Stimulated activated CD4-positive, alpha-beta T cell treated with anti-CD3 and anti-CD28 coated beads, Interleukin-4, amount 100 ng/mL, for 48 hours (primary cell): ENCODE measurements at places on chromosomes 1 and 21.

GRCh38 chr1:218049641-218050040 lies 235.5 kb upstream of the RRP15 start:
- DNase-seq: no peak

DNA sequence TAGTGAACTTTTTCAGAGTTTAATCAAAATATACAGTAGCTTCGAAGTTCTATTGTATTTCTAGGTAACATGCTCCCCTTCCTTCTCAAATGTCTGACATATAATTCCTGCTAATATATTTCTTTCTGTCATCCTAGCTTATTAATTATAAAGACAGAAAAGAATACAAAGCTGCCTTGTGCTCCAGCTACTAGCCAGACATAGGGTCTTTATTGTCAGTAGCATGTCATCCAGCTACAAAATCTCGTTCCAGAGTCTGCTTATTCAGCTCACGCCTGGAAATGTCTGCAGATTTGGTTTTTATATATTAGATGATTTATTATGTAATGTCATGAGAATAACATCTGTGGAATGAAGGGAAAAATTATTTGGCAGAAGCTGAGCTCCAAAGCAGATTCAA lies 1102.8 kb downstream of the BRINP3 start:
- DNase-seq: no peak

DNA sequence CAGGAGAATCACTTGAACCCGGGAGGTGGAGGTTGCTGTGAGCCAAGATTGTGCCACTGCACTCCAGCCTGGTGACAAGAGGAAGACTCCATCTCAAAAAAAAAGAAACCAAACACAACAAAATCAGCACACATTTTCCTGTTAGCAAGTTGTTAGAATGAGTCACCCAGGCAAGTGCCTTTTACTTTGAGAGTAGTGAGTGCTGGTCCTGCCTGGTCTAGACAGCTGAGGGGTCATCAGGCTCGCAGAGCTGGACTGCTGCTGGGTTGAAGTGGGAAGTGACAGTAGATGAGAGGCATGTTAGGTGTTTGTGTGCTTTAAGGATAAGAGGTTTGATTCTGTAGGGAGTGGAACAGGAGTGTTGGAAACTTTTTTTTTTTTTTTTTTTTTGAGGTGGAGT lies 31.9 kb downstream of the GNPAT start:
- DNase-seq: no peak

GRCh38 chr1:11978301-11978700 lies 1.9 kb upstream of the MFN2 start:
- no peak for DNase-seq

- DNase-seq: no peak
Measured at GRCh38 chr1:110436635-110437034, 14.3 kb upstream of the PROK1 start.

GRCh38 chr1:21782349-21782867 lies 541 bp downstream of the USP48 start:
- DNase-seq: peak; percentile 43

- no peak for DNase-seq
Measured at GRCh38 chr1:93107395-93107794, 28.3 kb downstream of the MTF2 start.

DNA sequence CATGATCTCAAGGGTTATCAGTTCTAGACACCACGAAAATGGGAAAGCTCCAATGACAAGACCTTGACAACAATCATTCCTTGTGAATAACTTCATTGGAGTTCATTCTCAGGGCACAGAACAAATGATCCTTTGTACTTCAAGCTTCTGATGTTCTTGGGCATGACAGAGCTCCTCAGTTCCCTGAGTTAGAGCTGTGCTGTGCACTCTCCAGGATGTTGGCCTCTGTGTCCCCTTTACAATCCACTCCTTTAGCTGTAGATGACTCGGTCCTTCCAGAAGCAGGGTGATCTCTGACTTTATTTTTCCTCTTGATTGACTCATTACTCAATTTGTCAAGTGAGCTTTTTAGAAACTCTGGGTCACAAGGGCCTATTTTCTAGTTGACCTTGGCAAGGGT lies 3.9 kb upstream of the FAM78B start:
- no peak for DNase-seq

DNA sequence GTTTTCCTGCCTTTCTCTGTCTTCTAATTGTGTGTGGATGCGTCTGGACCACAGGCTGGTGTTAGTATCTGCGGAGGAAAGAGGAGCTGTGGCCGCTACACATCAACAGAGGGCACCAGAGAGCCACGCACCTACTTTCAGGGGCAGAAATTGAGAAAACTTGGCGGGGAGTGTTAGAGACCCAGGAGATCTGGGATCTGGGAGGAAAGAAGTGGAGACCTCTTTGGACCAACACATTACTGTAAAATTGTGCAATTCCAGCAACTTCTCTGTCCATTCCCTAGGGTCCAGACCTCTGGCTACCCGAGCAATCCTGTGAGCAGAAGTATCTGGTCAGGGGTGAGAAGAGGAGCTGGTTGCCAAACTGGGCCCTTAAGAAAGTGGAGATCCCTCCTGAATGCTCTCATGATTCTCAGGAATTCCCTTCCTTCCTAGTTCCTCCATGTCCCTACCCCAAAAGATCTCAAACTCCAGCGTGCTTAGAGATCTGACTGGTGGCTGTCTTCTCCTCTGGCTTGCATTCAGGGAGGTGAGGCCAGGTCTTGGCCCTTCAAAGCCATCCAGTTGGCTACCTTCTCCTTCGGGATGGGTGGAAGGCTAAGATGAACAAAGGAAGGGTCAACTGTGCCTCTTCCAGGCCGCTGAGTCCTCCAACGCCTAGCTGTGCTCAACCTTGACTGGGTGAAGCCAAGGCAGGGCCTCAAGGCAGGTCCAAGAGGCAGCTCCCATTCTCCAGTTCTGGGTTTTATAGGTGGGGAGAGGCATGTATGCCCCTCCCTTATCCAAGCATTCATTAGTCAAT lies 1.2 kb upstream of the KIRREL1 start:
- DNase-seq: peak; percentile 22

DNA sequence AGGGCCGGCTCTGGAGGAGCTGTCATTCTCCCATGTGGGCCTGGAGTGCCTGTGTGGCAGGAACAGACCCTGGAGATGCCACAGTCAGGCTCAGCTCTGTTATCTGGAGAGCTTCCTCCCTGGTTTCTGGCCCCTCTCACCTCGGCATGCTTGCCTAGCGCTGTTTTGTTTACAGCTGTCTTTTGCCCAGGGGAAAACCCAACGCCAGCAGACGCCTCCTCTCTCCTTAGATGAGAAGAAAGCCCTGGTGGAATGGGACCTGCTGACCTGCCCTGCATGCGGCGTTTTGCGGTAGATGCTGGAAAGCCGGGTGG lies 104.9 kb downstream of the CRYAA start:
- DNase-seq: no peak

DNA sequence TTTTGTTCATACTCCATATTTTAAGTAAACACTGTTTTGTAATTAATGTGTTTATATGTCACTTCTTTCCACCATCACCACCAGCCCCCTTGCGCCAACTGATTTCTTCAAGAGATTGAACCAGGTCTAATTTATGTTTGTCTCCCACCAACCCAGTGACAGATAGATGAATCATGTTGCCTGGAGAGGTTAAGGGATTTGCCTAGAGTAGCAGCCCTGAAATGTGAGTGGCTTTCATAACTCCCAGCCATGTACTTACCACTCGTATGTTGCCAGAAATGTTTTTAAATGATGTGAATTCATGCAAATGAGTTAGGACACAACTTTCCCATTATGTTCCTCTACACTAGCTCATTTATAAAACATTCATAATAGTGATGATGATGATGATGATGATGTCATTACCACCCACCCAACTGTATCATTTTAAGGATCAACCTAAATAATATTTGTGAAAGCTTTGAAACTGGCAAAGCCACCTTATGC lies 86.9 kb downstream of the LRRC8D start:
- DNase-seq: no peak

- no peak for DNase-seq
Measured at GRCh38 chr1:111172463-111172862, 28.0 kb downstream of the DENND2D start.

DNA sequence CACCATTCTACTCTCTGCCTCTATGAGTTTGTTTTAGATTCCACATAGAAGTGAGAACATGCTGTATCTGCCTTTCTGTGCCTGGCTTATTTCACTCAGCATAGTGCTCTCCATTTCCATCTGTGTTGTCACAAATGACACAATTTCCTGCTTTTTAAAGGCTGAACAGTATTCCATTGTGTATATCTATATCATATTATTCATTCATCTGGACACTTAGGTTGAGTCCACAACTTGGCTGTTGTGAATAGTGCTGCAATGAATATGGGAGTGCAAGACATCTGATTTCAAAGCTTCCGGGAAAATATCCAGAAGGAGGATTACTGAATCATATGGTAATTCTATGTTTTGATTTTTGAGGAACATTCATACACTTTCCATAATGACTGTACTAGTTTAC lies 20.1 kb upstream of the DONSON start:
- no peak for DNase-seq
